ENCODE measurements at places on chromosomes 16 and 17.
A peak's percentile ranks its signal among the peaks of the same experiment; 100 is the strongest.

DNA sequence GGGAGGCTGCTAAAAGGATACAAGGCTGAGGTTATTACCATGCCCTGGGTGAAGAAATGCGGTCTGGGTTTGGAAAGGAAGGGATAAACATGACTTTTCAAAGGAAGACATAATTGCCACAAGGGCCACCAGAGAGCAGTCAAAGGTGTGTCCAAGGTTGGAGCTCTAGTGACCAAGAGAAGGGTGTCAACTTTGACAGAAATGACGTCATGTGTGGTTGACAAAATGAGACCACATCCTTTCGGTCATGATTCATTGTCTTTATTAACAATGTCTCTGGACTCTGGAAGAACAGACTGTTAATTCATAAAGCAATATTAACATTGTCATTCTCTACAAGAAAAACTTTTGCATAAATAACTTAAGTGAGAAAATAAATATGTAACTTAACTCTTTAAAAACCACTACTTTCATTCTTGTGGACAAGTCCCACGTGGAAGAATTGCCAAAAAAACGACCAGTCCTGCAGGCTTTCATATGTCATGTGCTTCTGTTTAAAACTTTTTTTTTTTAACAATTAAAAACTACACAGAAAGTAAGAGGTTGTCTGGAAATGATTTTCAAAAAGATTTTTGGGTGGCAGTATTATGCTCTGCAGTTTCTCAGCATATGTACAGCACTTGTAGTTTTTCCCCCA, 5.0 kb downstream of the SOST start:
- no peak for DNase-seq

DNA sequence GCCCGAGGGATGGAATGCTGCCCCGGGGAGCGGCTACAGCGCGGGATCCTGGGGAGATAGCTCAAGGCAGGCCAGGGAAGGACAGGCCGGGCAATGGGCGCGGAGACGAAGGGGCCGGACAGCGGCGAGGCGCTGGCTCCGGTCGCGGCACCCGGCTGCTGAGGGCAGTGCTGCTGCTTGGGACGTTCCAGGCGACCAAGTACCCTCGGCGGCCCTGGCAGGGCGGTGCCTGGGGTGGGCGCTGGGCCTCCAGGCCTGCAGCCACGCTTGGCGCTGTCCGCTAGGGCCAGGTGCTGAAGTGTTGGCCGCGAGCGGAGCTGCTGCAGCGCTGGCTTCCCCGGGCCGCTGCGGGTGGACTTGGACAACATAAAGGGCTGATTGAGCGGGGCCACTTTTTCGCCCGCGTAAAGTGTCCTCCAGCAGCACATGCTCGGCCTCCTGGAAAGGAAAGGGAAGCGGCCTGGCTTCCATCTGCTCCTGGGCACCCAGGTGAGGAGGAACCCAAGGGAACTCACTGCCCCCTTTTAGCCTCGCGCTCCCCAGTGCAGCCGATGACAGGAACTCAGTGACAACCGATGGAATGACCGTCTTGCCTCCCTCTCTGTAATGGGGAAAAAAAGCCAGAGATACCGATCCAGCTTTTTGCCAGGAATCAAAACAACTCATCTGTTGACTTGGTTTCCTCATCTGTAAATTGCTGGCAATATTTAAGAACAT, 23.7 kb downstream of the CLEC3A start:
- DNase-seq = peak; percentile 83

- DNase-seq = no peak
Measured at GRCh38 chr17:1462164-1463112, 6.4 kb upstream of the CRK start.

DNA sequence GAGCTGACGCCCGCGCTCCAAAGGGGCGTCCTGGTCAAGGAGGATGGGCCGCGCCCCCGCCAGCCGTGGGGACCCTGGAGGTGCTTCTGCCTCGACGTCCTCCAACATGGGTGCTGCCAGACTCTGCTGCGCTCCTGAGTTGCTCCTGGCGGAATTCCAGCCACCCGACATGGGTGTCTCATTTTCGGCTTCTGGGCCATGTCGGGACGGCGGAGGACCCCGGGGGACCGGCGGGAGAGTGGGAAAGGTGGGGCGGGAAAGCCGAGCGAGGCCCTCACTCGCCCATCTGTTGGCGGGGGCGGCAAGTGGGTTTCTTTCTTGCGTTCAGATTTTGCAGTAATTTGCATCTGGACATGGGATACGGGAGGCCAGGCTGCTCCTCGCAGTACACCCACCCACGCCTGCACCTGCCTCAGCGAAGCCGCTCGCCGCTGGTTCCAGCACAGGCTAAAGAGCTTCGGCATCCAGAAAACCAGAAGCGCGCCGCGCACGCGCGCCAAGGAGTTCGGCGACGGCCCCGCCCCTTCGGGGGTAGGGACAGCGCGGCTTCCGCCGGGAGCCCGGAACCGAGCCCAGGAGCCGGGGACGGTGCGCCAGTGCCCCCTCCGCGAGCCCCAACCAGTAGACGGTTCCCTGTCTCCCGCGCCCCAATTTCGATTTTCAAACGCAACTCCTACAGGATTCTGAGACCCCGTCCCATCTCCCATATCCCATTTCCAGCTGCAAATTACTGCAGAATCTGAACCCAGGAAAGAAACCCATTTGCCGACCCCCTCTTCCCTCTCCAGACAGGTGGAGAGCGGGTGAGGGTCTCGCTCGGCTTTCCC, at the start of gene ARMC7:
Gene ARMC7, plus strand, starts transcription at position 563 of the 827 bp plus-strand sequence. CDS start 320 bp downstream, outside the sequence.
- DNase-seq = peak; percentile 95

All from HEK293T (cell line).